Panc1 (cell line): ENCODE measurements at places on chromosomes 7 and 10.

- no peak for DNase-seq
These were observed 90.5 kb downstream of the CLEC2L start for GRCh38 chr7:139613971-139614411.

GRCh38 chr10:10307551-10307950 lies 710.1 kb upstream of the CELF2 start:
- DNase-seq, result no peak

GRCh38 chr7:73612598-73613269 lies 11.6 kb downstream of the MLXIPL start:
- no peak for DNase-seq

DNA sequence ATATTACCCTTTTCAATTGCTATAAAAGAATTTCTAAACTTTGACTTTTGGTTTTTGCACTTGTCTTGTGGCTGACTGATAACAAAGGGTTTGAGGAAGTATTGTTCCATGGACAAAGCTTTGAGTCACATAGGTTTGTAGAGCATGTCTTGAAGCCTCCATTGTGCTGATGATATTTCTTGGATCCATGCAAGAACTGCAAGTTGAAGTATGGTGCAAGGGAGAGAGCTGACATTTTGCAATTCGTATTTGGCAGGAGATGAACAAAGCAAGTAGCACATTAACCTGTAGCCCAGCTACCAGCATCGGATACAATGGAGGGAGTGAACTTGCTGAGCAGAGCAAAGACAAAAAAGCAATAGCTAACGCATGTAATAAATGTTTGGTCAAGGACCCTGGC lies 23.4 kb downstream of the MGAM2 start:
- no peak for DNase-seq

DNA sequence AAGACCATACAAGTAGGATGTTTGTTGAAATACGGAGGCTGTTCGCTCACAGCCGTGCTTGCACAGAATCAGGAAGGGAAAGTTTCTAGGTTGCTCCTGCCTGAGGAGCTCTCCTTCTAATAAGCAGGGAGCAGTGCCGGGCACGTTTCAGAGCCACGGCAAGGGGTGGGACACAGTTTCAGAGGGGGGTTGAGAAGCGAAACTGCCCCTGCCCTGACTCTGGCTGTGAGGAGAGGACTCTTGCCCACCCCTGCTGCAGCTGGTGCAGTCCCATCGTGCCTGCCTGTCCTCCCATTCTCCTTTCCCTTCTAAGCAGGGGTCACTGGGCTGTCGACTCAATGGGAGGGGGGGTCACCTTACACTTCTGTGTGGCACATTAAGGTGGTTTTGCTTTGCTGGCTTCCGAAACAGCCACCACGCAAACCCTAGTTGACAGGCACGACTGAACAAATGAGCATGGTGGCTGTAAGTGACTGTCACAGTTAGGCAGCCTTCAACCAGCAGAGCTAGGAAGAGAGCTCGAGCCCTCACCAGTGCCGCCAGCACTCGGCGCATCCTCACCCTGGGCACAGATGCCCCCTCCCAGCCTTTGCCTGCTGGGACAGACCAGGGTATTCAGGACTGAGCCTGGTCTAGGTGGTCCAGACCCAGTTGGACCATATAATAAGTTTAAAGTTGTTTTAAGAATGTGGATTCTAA lies 37.5 kb downstream of the ZNF467 start:
- no peak for DNase-seq

DNA sequence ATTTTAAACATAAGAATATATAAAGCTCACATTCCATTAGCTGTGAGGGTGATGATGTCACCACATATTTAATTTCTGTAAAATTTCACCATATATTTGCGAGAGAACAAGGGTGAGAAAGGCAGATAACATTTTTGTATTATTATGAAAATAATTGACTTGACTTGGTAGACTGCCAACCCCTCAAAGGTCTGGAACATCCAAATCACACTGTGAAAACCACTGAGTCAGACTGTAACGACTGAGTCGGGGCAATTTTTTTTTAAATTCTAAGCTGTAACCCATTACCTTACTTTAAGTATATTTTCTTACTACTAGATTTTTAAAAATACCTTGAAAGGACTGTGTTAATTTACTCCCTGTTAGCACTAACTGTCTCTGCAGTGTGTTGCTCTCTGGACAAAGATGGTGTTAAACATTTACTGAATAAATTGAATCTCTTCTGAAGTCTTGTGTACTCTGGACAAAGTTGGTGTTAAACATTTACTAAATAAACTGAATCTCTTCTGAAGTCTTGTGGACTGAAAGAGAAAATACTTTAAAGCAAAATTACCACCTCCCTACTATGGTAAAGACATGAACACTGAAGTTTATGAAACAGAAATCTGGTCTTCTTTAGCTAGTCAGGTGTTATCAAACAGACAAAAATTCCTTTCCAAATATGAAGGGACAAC lies 14.1 kb downstream of the PDZD8 start:
- DNase-seq, result no peak

- DNase-seq, result no peak
These were observed 248.0 kb downstream of the PRPF18 start for GRCh38 chr10:13834581-13835286.

GRCh38 chr7:2541291-2542010 lies 13.9 kb downstream of the BRAT1 start:
- DNase-seq, result no peak
